ENCODE measurements at places on chromosomes 12 and 14.
A peak's percentile ranks its signal among the peaks of the same experiment; 100 is the strongest.

GRCh38 chr14:78593949-78594348 lies 423.8 kb downstream of the NRXN3 start:
- no peak for DNase-seq

DNA sequence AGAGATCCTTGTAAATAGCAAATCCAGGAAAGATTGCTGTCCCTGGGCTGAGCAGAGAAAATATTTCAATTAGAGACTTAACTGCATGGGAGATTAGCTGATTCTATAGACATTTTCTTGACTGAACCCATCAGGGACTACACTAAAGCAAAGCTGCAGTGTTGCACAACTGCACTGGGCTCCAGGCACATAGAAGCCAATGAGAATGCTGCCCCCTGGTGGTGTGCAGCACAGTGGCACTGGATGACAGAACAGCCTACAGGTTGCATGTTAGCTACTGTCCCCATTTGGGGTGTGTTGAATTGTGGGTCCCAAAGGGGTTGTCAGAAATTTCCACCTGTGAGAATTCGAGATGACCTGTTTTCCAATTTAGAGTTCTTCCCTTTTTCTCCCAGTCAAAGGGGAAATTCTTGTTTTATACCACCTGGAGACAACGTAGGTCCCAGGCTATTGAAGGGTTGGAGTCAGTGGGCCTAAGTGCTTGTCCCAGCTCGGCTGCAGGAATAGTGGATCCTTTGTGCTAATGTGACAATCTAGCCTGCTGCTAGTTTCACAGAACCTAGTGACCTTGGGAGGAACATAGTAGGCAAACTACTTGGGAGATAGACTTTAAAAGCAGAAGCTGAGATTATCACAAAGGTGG lies 114.7 kb downstream of the SLC8A3 start:
- peak; percentile 14 for DNase-seq

DNA sequence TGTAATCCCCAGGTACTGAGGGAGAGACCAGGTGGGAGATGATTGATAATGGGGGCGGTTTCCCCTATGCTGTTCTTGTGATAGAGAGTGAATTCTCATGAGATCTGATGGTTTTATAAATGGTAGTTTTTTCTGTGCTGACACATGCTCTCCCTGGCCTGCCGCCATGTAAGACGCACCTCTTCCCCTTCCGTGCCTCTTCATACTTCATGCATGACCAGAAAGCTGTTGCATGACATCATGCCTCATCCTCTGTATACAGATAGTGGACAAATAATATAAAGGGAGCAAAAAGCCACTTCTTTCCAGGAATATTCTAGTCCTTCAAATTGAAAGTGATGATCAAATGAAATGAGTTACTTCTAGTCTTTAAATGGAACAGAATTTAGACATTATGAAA lies 47.3 kb upstream of the LRIG3 start:
- DNase-seq = no peak

GRCh38 chr12:9049520-9050133 lies 60.3 kb downstream of the KLRG1 start:
- no peak for DNase-seq

DNA sequence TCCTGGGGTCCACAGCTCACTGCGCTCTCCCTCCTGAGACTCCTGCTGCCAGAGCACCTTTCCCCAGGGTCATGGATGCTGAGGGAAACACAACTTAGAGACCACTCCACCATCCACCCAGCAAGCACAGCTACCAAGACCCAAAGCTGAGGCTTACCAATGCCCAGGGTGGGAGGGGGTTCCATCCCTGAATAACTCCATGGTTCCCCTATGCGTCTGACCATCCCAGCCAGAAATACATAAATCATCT lies 36.3 kb downstream of the DAD1 start:
- no peak for DNase-seq

DNA sequence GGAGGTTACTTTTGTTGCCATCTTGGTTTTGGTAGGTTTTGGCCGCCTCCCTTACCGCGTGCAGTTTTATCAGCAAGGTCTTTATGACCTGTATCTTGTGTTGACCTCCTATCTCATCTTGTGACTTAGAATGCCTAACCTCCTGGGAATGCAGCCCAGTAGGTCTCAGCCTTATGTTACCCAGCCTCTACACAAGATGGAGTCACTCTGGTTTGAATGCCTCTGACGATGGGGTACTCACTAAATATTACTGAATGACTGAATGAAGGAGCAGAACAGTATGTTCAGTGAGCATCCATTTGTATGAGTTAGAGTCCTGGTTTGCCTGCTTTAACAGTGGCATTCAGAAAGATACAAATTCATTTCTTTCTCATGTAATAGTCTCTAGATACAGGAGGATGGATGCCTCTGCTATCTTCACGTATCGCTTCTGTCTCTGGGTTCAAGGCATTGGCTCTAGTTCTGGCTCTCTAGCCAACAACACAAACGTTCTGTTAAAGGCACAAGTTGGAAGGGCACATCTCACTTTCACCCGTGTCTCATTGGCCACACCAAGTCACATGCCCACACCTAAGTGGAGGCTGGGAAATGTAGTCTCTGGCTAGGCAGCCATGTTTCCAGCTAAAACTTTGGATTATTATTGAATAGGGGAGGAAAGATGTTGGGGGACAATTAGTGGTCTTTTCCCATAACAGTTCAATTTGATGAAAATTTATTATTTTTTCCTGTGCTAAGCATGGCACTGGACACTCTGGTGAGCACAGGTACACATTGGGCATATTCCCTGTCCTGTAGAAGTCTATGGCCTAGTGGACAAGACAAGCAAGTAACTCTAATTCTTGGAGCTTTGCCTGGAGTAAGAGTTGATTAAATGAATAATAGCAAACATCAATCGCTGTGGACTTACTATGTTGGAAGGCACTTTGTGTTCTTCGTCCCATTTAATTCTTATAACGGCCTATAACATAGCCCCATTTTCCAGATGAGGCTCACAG lies 75.2 kb upstream of the RPH3A start:
- no peak for DNase-seq

DNA sequence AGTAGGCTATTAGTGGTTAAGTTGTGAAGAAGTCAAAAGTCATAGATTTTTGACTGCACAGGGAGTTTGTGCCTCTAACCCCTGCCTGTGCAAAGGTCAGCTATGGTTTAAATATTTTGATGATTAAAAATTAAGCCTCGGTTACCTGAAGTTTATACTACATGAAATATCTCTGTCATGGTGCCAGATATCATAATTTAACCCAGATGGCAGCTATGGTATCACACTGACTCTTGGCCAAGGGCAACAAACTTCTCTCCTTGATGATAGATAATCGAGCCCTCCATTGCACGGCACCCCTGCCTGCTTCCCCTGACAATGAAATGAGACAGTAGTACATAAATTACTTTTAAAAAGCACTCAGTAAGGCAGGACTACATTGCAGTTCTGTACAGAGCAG lies 80.8 kb downstream of the SLC35F4 start:
- DNase-seq = no peak

DNA sequence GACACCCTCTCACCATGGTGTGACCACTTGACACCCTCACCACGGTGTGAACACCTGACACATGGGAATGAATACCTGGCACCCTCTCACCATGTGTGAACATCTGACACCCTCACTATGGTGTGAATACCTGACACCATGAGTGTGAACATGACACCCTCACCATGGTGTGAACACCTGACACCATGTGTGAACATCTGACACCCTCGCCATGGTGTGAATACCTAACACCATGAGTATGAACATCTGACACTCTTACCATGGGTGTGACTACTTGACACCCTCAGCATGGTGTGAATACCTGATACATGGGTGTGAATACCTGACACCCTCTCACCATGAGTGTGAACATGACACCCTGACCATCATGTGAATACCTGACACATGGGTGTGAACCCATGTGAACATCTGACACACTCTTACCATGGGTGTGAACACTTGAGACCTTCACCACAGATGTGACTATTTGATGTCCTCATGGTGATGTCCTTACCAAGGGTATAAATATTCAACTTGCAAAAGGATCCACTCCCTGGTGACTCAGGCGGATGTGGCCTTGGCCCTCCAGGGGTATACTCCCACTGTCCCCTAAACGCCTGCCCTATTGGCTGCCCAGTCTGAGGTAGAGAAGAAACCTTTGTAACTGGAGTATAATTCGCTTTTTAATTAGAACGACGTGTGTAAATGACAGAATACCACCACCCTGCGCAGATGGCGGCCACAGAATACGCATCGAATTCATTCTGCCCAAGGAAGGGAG lies 29.1 kb downstream of the RFLNA start:
- no peak for DNase-seq

All from right renal pelvis (tissue), 4 donors.